Coronary artery (tissue), 2 donors: ENCODE measurements at places on chromosomes 6 and 20.

DNA sequence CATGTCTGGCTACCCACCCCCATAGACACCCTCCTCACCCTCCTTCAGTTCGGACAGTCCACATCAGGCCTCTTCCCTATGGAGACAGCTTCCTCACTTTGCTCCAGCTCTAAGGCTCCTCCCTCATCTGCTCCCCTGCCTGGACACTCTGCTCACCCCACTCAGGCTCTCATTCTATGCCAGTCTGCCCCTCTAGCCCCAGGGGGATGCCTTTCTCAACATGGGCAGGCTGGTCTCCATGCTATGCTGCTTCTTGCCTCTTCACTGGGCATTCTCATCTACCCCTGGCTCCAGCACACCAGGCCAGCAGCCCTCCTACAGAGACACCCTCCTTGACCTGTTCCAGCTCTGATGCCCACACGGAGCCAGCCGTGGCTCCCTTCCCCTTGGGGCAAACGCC is at the start of gene WFDC8:
Gene WFDC8, minus strand, starts transcription at position 101 of the 400 bp plus-strand sequence. Its CDS starts 37 bp downstream, at position 64.
- no peak for DNase-seq

GRCh38 chr20:37615340-37616109 is 78.3 kb upstream of the CTNNBL1 start:
- no peak for DNase-seq

GRCh38 chr6:27736686-27737085 is 175.5 kb downstream of the OR2B2 start:
- no peak for DNase-seq

DNA sequence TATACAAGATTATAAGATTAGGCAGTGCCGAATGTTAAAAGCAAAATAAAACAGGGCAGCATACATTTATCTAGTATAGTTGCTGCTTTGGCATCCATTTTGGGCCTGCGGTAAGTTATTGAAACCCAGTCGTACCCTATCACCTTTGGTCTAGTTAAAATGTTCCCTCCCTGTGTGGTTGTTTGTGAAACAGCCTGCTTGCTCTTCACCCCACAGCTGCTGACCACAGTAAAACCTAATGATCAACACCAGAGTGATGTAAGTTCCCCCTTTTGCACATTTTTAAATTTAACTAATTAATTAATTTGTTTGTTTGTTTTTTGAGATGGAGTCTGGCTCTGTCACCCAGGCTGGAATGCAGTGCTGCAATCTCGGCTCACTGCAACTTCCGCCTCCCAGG is 50.3 kb upstream of the TXNDC5 start:
- DNase-seq: no peak

GRCh38 chr20:37243937-37244571 is 17.6 kb downstream of the GHRH start:
- no peak for DNase-seq

DNA sequence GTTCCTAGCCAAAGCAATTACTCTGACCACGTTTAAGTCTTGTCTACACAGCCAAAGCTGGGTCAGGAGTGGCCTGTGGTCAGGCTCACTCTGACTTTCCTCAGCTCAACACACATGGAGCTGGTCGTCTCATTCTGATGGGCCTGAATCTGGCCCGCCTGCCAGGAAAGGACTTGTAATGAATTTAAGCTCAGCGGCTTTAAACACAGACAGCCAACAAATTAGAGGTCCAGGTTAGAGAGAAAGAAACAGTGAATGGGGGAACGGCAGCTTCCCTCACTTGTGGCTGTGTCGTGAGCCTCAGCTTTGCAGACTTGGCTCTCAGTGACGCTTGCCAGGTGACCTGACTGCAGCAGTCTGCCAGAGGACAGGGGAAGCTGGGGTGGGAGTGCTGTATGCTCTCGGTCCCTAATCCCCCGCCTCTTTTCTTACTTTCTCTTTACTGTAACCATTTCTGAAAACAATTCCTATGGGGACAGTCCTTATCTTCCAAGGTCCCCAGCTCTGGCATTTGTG is 121.9 kb upstream of the AGPAT4 start:
- DNase-seq: no peak

- DNase-seq: peak; percentile 77
Observed at GRCh38 chr20:53623454-53624211, 30.0 kb upstream of the ZNF217 start.

- DNase-seq: no peak
Observed at GRCh38 chr6:87482366-87482765, 9.6 kb downstream of the SLC35A1 start.

- no peak for DNase-seq
Observed at GRCh38 chr6:166076625-166077024, 91.0 kb downstream of the TBXT start.

DNA sequence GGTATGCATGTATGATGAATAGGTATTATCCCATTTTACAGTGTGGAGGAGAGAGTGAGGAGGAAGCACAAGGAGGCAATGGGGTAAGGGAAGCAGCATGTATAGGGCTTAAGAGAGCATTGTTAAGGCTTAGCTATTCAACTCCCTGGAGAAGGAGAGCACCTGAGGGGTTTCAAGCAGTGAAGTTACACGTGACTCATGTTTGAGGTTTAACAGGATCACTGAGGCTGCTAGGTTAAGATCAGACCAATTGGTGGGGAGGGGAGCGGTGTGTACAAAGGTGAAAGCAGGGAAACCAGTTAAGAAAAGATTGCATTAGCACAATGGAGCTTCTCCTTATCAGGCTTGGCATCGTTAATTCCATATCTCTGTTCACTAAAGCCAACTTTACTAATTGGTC is 64.4 kb upstream of the NHSL1 start:
- no peak for DNase-seq

- peak; percentile 77 for DNase-seq
Observed at GRCh38 chr20:33648396-33649004, 13.6 kb upstream of the C20orf144 start.

GRCh38 chr6:158046201-158047126 is 64.8 kb downstream of the SYNJ2 start:
- DNase-seq: no peak

- DNase-seq: no peak
Observed at GRCh38 chr20:34222208-34222607, 19.0 kb upstream of the ASIP start.

DNA sequence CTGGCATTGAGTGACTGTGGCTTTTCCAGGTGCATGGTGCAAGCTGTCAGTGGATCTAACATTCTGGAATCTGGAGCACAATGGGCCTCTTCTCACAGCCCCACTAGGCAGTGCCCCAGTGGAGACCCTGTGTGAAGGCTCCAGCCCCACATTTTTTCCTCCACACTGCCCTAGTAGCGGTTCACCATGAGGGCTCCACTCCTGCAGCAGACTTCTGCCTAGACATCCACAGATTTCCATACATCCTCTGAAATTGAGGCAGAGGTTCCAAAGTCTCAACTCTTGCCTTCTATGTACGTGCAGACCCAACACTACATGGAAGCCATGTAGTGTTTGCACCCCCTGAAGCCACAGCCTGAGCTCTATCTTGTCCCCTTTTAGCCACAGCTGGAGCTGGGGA is 118.0 kb upstream of the BMP5 start:
- no peak for DNase-seq

DNA sequence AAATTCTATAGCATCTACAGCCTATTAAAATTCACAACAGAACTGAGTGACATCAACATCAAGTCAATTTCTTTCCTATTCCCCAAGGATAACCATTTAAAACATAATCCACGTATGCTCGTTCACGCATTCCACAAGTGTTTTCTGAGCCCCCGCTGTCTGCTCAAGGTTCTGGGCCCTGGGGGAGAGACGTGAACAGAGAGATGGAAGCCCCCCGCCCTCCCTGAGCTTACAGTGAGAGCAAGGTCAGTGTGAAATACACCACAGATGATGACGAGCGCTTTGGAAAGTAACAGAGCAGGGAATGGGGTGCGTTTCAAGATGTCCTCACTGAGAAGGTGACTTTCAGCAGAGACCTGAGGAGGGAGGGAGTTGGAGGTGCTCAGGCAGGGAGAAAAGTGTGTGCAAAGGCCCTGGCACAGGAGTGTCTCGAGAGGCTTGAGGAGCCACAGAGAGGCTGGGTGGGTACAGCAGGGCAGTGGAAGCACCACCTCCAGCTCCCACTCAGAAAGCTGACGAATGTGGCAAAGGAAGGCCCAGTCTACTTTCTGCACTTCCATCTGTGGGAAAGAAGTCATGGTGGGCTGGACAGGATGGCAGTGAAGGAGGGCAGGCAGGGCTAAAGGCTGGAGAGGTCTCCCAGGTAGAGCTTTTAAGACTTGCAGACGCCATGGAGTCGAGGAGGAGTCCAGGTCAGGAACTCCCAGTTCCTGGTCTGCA is 88.3 kb downstream of the DLL1 start:
- DNase-seq: peak; percentile 50

GRCh38 chr20:49624317-49624716 is 56.4 kb upstream of the PTGIS start:
- no peak for DNase-seq

- DNase-seq: no peak
Observed at GRCh38 chr20:63678071-63678470, 18.4 kb upstream of the TNFRSF6B start.

GRCh38 chr6:56245903-56246351 is 1.5 kb downstream of the COL21A1 start:
- DNase-seq: no peak

- no peak for DNase-seq
Observed at GRCh38 chr20:49445176-49445575, 37.3 kb downstream of the KCNB1 start.
